ENCODE measurements at places on chromosomes 4 and X.
A peak's percentile ranks its signal among the peaks of the same experiment; 100 is the strongest.

DNA sequence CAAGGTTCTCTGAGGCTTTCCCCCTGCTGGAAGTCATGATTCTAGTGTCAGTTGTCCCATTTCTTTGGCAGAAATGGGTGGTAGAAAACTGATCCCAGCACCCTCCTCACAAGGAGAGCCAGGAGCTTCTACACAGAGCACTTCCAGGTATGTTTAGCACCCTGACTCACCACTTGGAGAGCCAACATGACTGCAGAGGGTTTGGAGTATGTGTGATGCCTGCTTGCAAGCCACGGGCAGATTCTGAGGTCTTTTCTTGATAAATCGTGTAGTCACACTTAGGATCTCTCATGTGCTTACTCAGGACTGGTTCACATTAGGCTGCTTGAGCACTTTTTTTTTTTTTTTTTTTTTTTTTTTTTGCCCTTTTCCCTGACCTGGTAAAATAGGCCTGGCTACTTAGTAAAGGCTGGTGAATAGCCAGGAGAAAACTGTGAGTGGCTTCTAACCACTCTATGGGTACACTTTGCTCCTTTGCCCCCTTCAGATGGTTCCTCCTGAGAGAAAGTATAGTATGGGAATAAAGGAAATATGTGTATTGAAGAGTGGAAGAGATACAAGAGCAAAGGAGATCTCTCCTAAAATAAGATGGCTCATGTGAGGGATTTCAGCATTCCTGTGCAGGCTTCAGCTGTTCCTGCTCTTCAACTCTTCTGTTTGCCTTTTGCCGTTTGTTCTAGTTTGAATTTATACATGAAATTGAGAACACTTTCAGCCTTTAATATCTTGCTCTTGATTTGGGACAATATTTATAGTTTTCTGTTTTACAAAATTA is 103.6 kb downstream of the EMCN start:
- no peak for DNase-seq

DNA sequence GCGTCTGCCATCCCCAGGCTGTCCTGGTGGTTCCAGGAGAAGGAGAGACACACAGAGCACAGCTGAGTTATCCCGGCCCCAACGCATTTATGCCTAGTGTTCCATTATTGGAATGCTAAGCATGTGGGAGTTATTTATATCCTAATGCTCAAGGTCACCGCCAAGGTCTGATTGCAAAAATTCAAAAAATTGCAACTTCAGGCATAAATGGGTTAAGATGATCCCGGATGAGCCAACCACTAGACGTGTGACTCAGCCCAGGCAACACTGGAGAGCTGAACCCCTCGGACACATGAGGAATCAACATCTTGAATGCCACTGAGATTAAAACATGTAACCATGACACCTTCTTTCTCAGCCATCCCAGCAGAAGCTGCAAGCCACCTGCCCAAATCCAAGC is 3.8 kb upstream of the ZCCHC4 start:
- no peak for DNase-seq

DNA sequence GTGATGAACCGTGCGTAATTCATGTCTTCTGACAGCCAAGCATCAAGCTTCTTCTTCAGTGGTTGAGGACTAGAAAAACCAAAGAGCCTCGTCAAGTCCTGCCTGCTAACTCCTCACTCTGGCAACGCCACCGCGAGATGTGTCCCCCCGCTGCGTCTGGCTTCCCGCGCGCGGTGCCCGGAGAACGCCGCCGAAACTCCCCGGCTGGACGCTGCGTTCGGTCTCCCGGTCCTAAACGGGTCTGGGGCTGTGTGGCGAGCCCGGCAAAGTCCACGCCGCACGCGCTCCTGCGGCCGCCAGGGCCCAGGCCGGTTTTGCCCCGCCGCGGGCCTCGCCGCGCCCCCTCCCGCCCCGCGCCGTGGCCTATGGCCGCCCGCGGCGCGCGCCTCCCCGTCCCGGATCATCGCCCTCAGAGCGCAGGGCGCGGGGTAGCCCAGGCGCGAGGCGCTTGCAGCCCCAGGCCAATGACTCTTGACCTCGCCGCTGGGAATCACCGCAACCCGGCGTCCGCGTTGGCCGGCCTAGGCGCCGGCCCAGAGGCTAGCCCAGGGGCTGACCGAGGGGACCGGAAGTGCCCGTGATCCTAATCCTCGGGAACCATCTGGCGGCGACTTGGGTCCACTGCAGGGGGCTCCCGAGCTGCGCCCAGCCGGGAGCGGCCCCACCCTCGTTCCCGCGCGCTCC is at the start of gene AADAT:
Gene AADAT (minus strand): TSS at position 289 of the 684 bp plus-strand sequence. CDS start 266 bp downstream, at position 23.
- peak; percentile 94 for DNase-seq

DNA sequence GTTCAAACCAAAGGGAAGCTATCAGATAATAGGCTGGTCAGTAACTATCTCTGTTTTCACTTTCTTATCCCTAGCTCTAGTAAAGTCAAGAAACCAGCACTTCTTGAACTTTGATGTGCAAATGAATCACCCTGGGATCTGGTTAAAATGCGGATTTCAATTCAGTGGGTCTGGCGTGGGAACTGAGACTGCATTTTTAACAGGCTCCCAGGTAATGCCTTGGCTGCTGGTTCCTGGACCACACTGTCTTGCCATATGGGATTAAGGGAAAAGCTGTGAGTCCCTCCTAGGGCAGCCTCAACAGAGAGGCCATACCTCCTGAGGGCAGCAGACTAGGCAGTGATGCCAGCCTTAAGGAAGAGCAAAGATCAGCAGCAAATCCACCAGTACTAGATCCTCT is 1.7 kb downstream of the RNF175 start:
- no peak for DNase-seq

- peak; percentile 4 for DNase-seq
Measured at GRCh38 chrX:78653118-78653822, 5.9 kb downstream of the RTL3 start.

- peak; percentile 70 for DNase-seq
Measured at GRCh38 chrX:136147315-136147901, at the start of gene FHL1. FHL1 (plus strand) TSS chrX:136147533.

- DNase-seq: no peak
Measured at GRCh38 chrX:136246201-136246600, 5.0 kb downstream of the MAP7D3 start.

- DNase-seq: no peak
Measured at GRCh38 chr4:8280876-8281440, 11.4 kb downstream of the HTRA3 start.

DNA sequence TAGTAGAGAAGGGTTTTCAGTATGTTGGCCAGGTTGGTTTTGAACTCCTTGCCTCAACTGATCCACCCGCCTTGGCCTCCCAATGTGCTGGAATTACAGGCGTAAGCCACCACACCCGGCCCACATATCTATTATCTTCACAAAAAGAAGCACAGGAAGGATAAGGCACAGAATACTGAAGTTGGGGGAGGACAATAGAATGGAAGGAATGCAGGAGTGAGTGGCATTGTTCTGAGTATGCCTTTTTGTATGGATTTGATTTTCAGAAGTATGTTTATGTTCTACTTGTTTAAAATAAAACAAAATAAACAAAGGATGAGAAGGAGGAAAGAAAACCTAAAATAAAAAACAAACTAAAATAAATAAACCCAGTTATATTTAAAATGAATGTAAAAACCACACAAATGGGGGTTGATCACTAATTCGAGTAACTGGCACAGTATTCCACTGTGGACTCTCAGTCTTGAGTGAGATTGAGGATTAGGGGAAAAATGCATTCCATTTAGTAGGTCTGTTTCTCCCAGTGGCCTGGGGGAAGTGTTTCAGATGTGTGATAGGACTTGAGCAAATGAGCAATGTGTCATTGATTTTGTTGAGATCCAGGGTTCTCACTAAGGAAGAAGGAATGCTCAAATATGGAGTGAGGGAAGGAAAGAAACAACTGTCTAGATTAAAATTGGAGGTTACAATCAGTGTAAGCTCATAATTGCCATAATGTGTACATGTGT is 109.0 kb upstream of the C1QTNF7 start:
- no peak for DNase-seq

- DNase-seq: no peak
Measured at GRCh38 chr4:112508356-112508755, 7.6 kb downstream of the NEUROG2 start.

DNA sequence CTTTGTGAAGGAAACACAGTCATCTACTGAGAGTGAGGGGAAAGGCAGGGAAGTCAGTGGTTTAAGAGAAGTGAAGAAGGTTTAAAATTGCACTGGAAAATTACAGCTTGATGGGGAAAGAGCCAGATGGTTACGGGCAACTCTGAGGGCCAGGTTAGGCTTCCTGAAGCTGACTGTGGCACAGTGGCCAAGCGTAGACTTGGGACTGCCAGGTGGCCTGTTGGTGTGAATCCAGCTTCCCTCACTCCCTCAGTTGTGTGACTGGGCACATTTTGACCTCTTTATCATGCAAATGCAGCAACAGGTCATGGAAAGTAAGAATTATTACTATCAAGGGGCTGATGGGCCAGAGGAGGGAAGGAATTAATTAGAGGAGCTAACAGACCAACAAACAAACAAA is 390.1 kb downstream of the UNC5C start:
- DNase-seq: no peak

All from iPS-NIHi11 (cell line).